ENCODE measurements at places on chromosomes 5 and 9.

GRCh38 chr5:102955488-102955887, 164.4 kb downstream of the GIN1 start:
- no peak for DNase-seq

DNA sequence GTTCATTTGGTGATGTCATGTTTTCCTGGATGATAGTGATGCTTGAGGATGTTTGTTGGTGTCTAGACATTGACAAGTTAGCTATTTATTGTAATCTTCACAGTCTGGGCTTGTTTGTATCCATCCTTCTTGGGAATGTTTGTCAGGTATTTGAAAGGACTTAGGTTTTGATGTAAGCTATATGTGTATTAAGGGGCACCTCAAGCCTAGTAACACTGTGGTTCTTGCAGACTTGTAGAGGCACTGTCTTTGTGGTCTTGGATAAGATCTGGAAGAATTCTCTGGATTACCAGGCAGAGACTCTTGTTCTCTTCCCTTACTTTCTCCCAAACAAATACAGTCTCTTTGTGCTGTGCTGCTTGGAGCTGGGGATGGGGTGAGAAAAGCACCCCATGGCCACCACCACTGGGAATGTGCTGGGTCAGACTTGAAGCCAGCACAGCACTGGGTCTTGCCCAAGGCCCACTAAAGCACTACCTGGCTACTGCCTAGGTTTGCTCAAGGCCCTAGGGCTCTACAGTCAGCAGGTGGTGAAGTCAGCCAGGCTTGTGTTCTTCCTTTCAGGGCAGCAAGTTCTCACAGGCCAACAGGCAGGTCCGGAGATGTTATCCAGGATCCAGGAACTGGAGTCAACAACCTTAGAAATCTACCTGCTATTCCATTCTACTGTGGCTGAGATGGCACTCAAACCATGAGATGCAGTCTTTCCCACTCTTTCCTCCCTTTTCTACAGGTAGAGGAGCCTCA, 49.3 kb upstream of the GNA14 start:
- DNase-seq = no peak

- no peak for DNase-seq
These were observed 790.1 kb downstream of the TLE1 start for GRCh38 chr9:80899208-80899607.

- no peak for DNase-seq
These were observed 26.2 kb downstream of the ANGPTL2 start for GRCh38 chr9:127096208-127096607.

DNA sequence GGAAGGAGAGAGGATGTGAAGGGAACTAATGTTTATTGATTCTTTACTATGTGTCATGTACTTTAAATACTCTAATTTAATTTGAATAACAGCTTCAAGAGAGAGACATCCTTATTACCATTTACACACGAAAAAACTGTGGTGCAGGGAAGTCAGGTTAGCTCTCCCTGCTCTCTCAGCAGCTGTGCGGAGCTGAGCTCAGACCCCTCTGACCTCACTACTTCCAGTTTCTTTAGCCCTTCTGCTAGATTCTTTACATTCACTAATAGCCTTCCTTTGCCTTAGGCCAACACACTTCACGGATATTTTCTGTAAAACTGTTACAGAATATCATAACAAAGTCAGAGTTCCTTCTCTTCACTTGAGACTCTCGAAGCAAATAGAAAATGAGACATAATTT, 131.3 kb upstream of the ARRDC3 start:
- DNase-seq = no peak

GRCh38 chr9:1979741-1980367, 35.3 kb upstream of the SMARCA2 start:
- DNase-seq = no peak

DNA sequence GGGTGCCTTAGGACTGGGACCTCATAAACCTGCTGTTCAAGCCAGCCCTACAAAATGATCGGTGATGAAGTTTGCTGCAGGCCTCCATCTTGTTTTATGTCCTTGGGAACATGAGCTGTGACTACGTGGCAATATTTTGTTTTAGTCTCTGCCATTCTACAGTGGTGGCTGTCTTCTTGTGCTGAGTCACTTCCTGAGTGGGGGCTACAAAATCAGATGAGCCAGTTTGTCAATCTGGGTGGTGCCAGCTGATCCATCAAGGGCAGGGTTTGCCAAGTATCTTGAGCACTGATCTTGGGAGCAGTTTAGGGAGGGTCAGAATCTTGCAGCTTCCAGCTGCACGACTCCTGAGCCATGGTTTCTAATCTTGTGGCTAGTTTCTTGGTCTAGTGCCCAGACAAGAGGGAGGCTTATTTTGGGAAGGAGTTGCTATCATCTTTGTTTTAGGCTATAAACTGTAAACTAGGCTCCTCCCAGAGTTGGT, 94.7 kb downstream of the YTHDC2 start:
- DNase-seq = no peak

DNA sequence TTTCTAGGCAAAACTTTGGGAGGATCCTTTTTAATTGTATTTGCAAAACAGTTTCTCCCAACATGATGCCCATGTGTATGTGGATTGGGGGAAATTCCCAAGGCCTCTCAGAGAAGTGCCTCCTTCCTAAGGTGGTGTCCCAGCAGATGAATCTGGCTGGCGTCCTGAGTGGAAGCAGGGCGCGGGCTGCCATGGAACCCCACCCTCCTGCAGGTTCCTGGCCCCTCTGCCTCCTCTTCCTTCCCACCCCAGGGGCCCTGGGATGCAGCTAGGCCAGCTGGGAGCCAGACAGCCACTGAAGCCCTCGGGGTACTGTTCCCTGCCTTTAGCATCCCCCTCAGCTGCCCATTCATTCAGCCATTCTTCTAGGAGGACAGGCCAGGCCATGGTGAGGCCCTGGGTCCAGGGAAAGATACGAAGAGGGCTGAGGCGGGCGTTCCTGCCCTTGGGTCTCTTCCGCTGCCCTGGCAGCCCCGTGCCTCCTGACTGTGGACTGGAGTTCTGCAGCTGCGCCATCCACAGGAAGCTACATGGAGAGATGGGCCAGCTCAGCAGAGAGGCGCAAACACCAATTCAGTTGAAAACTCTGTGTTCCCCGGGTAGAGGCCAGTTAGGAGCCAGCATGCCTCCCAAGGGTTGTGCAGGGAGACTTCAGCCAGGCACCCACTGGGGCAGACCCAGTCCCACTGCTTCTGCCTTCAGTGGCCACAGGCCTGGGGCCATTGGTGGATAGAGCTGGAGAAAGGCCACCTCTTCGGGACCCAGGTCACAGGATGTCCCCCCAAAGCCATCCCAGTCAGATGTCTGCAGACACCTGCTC, 36.5 kb downstream of the ADAMTS2 start:
- DNase-seq = no peak

DNA sequence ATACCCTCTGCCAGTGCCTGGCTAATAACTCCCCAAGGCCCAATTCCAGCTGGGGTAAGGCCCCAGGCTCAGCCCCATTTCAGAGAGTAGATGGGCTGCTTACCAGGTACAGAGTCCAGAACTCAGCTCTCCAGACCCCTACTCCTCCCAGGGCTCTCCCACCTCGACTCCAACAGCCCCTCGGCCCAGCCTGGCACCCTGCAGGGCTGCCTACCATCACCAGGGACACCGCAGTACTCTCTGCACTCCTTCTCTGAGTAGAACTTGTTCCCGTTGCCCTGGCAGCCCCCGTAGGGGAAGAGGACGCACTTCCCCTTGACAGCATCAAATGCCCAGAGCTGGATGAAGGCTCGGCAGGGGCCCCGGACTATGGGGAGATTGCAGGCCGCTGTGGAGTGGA, 17.4 kb downstream of the AMBP start:
- DNase-seq = no peak

DNA sequence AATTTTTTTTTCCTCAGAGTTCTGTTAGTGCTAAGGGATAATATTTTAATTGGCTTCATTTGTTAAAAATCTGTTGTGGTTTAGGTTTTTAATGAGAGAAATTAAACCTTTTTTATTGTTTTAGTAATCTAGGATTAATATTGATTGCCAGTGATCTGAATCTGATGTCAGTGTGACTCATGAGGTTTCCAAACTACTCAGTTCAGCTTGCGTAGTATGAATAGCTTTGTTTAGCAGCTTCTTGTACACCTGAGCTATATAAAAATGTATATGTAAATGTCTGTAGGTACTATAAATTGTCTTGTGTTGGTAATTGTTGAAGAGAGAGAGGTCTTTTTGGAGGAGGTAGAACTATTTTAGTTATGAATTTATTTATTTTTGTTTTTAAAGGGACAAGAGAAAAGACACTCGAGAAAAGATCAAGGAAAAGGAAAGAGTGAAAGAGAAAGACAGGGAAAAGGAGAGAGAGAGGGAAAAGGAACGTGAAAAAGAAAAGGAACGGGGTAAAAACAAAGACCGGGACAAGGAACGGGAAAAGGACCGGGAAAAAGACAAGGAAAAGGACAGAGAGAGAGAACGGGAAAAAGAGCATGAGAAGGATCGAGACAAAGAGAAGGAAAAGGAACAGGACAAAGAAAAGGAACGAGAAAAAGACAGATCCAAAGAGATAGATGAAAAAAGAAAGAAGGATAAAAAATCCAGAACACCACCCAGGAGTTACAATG, 26.3 kb downstream of the SREK1 start:
- no peak for DNase-seq

DNA sequence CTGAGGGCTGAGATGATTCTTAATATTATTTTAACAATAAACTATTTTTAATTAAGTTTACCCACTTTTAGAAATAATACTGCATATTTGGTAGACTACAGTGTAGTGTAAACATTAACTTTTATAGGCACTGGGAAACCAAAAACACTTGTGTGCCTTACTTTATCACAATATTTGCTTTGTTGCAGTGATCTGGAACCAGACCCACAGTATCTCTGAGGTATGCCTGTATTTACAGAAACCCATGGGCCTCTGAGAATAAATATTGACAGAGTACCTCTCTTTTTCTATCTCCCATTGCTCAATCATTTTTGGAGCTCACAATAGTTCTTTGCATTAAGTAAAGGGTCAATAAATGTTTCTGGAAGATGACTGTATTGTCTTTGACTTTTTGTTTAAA, 73.3 kb downstream of the SLCO4C1 start:
- no peak for DNase-seq

- no peak for DNase-seq
These were observed 806.5 kb downstream of the PRELID2 start for GRCh38 chr5:145028626-145029025.

- DNase-seq = no peak
These were observed 119.5 kb upstream of the MTAP start for GRCh38 chr9:21682981-21683380.

DNA sequence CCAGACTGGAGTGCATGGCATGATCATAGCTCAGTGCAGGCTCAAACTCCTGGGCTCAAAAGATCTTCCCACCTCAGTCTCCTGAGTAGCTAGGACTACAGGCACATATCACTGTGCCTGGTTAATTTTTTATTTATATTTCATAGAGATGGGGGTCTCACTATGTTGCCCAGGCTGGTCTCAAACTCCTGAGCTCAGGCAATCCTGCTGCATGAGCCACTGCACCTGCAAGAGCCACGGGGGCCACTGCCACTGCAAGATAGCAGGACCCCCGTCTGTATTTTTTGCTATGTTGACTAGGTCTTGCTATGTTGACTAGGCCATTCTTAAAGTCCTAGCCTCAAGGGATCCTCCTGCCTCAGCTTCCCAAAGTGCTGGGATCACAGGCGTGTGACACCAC, 6.5 kb downstream of the CYSTM1 start:
- DNase-seq = no peak

GRCh38 chr5:65696892-65697291, 25.0 kb downstream of the SGTB start:
- DNase-seq = no peak

DNA sequence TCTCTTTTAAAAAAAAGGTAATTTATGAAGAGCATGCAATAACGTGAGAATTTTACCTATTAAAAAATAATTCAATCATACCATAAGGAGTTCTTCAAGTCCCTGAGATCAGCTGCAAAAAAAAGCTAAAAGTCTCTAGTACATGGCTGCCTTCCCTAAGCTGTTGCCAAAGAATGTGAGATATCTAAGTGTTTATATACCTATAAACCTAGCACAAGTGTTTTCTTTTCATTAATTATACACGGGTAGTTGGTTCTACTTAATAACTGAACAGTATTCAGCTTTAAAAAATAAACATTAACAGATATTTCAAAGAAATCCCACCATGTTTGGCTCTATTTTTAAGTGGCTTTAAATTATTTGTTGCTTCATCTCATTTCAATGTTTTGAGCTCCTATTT, 25.9 kb downstream of the FNBP1 start:
- DNase-seq = no peak

GRCh38 chr5:140020601-140021177, 22.4 kb downstream of the NRG2 start:
- DNase-seq = no peak

DNA sequence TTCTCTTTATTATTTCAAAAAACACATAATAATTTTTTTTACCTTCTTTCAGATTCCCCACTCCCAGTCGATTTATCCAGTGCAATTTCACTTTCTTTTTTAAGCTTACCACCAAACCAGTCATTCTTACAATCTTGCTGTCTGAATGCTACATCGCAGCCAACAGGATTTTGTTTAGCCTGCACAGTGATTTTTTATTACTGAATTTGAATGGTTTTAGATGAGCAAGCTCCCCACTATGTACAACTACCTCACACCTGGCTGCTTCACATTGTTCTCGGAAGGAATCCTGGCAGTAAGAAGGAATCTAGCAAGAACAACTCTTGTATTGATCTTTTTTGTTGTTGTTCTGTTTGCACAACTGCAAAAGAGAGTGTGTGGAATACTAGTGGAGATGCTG, 668.1 kb upstream of the WWC1 start:
- no peak for DNase-seq

DNA sequence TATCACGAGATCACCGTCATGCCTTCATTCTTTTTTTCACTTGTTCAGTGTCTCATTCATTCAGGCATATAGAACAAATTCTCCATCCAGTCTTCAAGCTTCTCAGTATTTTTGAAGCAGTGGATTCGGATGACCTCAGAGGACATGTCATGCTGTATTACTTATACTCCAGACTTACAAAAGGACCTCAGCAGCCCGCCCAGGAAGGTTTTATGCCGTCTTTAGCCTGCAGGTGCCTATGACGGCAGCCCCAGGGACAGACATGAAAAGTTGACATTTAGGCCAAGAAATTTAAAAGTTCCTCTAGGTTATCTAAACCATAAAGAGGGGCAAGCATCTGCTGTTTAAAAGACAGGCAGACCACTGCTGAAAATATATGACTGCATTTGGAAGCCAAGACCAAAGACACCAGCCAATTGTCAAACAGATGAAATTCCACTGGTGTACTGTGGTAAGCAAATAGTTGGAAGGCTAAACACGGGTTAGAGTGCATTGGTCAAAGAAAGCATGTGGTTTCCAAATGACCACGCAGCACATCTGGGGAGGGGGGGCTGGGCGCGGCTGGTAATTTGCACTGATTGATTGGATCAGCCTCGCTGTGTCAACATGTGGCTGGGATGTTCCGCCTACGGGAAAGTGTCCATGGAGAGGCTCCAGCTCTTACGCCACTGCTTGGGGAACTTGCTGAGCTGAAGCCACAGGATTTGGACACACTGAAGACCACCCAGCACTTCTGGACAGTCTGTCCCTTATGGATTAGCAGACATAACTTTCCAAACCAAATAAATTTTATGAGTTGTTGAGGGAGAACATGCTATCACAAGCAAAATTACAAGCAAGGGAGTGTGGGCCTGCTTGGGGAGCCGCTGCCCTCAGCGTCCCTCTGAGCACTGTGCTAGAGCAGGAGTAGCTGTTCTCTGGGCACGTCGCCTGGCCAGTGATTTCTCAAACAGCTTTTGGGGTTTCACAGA, 173.6 kb downstream of the FANCC start:
- no peak for DNase-seq

Data from stimulated activated effector memory CD8-positive, alpha-beta T cell treated with anti-CD3 and anti-CD28 coated beads, Interleukin-12 subunit alpha, Interleukin-12 subunit beta, amount 100 ng/mL, for 72 hours (primary cell).